ENCODE measurements at places on chromosomes 3 and 15. TPM values are rescaled to one million over a fixed set of nuclear protein-coding genes. Genes with fewer than 3 reads are reported as not detected.

- no peak for DNase-seq
- no peaks in the 10 kb centered on the region for H3K27me3 ChIP-seq
- no peaks in the 10 kb centered on the region for H3K4me1 ChIP-seq
Measured at GRCh38 chr3:61807865-61808276, 246.5 kb downstream of the PTPRG start.

GRCh38 chr3:99012051-99012450, 110.6 kb upstream of the DCBLD2 start:
- no peak for DNase-seq
- no peaks in the 10 kb centered on the region for H3K27me3 ChIP-seq
- no peak overlapping the region for H3K27ac ChIP-seq
- no peaks in the 10 kb centered on the region for H3K36me3 ChIP-seq

GRCh38 chr15:98123834-98124233, 163.3 kb downstream of the ARRDC4 start:
- no peaks in the 10 kb centered on the region for H3K36me3 ChIP-seq
- H3K4me1 ChIP-seq, result no peaks in the 10 kb centered on the region
- H3K27ac ChIP-seq, result no peak overlapping the region
- H3K4me3 ChIP-seq, result no peak overlapping the region
- H3K27me3 ChIP-seq, result no peaks in the 10 kb centered on the region

- no peaks in the 10 kb centered on the region for H3K36me3 ChIP-seq
- H3K27ac ChIP-seq, result no peak overlapping the region
- no peak for DNase-seq
Measured at GRCh38 chr15:60264566-60264965, 133.2 kb downstream of the ANXA2 start.

Gene SAMD7
- not detected for polyA plus RNA-seq

Gene FSIP1
- polyA plus RNA-seq, result 1.3 TPM

Gene ITIH4
- polyA plus RNA-seq, result not detected

Gene GOLGA8B
- 4.7 TPM for polyA plus RNA-seq

Gene ADGRG7
- not detected for polyA plus RNA-seq

Measured in CD8-positive, alpha-beta memory T cell (primary cell).